ENCODE measurements at places on chromosomes 3 and 15.

- DNase-seq: no peak
Measured at GRCh38 chr15:70132571-70132970, 34.9 kb upstream of the TLE3 start.

- no peak for DNase-seq
Measured at GRCh38 chr3:159045279-159045885, 243.5 kb downstream of the MFSD1 start.

- no peak for DNase-seq
Measured at GRCh38 chr3:81743096-81744025, 18.1 kb downstream of the GBE1 start.

DNA sequence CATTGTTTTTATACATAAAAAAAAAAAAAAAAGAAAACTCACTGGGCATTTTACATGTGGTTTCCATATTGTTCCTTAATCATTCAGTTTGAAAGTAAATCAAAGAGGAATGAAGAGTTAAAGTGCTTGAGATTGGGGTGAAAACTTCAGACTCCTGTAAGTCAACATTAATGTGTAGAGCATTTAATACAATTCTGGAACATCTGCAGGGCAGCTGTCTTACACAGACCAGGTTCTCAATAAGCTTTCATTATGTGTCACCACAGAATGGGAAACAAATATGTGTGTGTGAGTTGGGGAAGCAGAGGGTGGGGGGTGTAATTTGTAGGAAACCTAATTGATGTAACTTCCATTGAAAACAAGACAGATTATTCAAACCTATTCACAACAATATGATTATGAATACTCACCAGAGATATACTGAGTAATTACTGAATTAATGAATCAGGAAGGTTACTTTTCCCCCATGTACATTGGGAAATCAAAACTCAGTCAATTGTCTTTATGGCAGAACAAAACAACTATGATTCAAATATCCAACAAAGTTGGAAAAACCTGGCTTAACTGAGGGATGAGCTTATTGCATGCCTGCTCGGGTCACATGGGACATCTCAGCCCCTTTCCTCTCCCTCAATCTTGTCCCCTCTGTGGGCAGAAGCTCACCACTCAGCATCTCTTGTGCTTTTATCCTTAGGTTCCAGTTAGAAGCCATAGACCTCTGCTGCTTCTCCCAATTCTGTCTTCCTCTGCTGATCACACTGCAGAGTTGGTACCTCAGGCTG lies 281.2 kb upstream of the THBS1 start:
- DNase-seq: no peak

DNA sequence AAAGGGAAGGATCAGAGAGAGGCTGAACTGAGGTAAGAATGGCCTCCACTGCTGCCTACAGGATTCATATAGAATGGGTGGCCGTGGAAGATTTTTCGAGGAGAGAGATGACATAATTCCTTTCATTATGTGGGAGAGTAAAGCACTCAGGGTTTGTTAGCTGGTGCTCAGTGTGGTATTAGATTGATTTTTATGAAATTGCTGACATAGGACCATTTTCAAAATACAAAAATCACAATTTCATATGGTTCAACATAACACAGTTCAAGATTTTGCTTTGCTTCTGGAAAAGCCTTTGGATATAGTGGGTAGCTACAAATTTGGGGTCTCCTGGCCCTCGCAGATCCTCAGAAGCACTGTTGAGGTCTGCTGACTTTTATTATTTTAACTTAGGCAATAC lies 95.4 kb downstream of the KCNAB1 start:
- DNase-seq: no peak

DNA sequence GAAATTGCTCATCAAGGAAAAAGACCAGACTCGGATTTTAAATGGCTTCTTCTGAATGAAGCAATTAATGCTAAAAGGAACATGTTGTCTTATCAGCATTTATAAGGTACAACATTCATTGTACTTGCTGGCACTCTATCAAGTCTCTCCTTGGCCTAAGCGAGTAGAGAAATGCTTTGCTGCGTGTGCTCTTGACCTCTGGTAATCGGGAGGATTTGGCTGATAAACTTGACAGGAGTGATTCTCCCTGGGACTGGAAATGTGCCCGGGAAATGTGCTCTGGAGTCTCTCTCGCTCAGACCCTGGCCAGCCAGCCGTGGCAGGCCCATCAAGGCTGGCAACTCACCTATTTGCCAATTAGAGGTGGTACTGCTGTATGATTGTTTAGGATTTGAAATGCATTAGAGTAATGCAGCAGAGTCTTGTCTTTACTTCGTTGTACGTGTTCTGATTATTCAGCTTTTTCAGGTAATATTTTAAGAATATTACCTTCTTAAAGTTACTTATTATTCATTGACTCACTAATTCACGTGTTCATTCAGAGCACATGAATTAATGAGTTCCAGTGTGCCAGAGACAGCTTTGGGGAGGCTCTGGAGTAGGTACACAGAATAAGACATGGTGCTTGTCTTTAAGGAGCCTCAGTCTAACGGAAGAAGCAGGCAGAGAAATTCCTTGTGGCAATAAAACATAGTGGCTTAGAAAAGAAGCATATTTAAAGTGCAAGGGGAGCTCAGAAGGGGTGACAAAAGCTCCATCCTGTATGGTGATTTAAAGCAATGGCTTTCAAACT lies 48.0 kb upstream of the TPRG1 start:
- DNase-seq: no peak

- no peak for DNase-seq
Measured at GRCh38 chr15:83153288-83153687, 45.8 kb downstream of the TM6SF1 start.

- peak; percentile 35 for DNase-seq
Measured at GRCh38 chr15:58330741-58331559, 100.8 kb upstream of the LIPC start.

DNA sequence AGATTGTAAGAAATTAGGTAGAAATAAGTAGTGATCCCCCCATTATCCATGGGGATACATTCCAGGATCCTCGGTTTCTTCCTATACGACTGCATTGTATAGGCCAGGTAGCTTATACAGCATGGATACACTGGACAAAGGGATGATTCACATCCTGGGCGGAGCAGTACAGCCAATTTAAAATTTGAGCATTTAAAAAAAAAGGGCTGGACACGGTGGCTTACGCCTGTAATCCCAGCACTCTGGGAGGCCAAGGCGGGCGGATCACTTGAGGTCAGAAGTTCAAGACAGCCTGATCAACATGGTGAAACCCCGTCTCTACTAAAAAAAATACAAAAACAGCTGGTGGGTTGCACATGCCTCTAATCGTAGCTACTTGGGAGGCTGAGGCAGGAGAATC lies 976 bp upstream of the ARGFX start:
- DNase-seq: no peak
